GOT3 (cell line): ENCODE measurements at places on chromosomes 7 and 10.

DNA sequence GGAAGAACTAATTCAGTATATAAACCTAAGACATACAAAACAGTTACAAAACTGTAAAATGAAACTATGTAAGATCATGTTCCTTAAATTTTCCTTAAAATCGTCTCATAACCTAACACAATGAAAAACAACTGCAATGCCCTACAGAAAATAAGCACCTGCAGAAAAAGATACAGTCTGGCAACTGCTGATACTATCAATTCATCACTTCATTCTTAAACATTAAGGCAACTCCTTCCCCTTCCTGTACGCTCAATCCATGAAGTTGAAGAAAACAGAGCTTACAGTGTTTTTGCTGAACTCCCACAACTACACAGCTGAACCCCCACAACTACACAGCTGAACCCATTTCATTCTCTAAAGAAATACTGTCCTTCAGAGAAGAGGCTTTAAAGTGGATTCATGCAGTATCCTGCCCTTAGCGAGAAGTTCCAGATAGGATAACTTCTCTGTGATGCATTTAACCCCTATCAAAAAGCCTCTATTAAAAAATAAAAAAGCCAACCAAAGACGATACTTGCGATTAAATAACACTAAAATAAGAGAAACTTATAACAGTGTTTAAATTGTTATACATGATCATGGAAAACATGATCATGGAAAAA is 50.0 kb downstream of the JMJD1C start:
- DNase-seq = no peak

GRCh38 chr10:91974960-91975359 is 51.4 kb downstream of the BTAF1 start:
- no peak for DNase-seq

- no peak for DNase-seq
These were observed 22.4 kb upstream of the FGL2 start for GRCh38 chr7:77222065-77222464.

GRCh38 chr7:31059551-31059950 is 7.4 kb downstream of the ADCYAP1R1 start:
- no peak for DNase-seq

DNA sequence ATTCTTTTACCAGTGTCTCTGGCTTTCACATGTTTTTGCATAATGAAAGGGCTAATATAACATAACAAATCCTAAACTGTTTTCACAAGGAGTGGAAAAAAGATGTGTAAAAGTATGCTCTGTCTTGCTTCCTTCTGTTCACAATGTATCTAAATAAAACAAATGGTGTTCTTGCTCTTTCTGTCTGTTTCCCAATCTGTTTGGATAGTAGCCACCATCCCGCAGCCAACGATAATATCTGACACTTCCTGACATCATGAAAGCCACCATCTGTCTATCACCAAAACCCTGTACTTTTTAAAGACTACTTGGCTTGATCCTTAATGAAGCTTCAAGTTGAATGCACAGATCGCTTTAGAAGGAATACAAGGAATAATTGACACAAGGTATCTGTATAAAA is 246.2 kb downstream of the ETV1 start:
- no peak for DNase-seq

DNA sequence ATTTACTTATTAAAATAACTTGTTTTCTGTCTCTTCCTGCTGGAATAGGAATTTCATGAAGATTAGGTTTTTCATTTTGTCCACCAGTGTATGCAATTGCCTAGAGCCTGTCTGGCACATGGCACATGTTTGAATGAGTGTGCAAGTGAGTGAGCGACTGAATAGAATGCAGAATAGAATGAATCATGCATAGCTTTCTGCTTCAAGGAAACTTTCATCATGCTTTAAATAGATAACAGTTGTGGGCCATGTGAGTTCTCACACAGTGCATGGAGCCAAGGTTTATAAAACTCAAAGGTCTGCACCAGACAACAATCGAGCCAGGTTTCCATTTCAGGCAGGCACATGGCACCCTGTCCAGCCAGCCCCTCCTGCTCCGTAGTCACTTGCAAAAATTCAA is 74.2 kb upstream of the HECW1 start:
- no peak for DNase-seq
